ENCODE measurements at places on chromosomes 7 and 10.
A peak's percentile ranks its signal among the peaks of the same experiment; 100 is the strongest.

- no peak for DNase-seq
Measured at GRCh38 chr7:32068411-32069101, 1.7 kb downstream of the PDE1C start.

DNA sequence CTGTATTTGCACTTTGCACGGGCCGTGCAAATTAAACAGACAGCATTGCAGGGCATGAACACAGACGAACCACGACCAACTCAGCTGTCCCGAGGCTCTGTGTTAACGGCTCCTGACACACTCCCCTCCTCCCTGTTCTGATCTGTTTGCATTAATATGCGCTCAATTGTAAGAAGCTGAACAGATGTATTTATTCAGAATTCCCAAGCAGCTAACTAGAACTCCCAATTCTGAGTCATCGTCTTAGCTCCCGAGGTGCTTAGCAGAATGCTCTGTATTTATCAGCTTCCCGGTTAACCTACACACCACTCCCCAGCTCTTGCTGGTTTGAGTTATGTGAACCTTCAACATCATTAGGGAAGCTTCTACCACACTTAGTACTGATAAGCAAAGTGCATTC, 286.4 kb downstream of the PTPRN2 start:
- no peak for DNase-seq

- DNase-seq, result no peak
Measured at GRCh38 chr10:121854809-121855445, 72.9 kb downstream of the ATE1 start.

- no peak for DNase-seq
Measured at GRCh38 chr10:132948351-132948750, 6.0 kb upstream of the CFAP46 start.

DNA sequence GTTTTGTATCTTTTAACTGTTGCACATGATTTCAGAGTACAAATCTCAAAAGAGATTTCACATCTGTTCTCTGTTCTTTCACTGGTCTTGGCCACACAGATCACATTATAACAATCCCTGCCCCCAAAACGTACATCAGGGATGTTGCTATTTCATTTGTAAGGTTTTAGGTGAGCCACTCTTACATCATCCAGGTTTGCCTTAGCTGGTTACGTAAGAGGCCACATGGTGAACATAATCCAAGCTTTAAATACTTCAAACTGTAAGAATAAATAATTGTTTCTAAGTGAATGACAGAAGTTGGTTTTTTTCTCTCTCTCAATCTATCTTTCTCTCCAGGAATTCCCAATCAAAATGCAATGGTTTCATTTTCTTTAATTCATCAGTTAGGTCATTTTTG, 245.9 kb upstream of the HGF start:
- DNase-seq, result no peak

- DNase-seq, result no peak
Measured at GRCh38 chr7:138875794-138876193, 77.8 kb upstream of the ATP6V0A4 start.

GRCh38 chr10:110686047-110686446, 41.9 kb downstream of the RBM20 start:
- no peak for DNase-seq

DNA sequence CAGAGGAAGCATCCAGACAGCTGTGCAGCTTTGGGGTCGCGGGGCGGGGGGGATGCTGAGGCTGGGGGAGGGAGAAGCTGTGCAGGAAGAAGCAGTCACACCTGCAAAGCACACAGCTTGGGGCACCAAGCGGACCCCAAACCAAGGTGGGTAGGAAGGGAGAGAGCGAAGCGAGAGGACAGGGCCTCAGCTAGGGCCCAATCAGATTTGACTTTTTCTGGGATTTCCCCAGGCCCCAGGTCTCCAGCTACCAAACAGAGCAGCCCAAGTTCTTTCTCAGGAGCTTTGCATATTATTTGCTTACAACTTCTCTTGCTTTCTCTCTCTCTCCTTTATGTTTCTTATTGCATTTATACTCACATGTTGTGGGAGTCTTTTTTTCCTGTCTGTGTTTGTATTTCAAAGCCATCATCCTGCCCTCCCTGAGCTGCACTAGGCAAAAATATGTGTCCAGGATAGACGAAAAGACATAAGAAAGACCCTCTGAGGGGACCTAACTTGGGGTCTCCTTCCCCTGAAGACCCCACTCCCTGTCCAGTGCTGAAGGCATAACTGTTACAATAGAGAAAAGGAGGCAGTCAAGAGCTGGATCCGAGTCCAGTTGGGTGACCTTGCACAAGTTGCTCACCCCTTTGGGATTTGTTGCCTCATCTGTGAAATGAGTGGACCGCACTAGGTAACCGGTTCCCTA, 50.6 kb upstream of the SMNDC1 start:
- no peak for DNase-seq

DNA sequence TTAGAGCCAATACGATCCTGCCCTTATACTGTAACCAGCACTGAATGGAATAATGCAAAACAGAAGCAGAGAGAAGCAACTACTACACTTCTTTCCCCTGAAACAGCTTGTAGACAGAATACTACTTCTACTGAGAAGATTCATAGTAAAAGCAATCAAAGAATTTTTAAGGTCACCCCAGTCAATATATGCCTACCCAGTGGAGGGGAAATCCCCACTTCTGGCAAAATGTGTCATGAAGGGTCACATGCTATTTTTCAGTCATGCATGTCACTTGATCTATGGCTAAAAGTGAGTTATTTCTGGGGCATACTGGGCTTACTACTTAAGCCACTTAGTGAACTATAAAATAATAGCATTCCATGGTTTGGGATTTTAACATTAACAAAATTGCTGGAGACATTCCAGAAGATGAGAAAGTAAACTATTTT, 25.6 kb downstream of the IRF5 start:
- DNase-seq, result peak; percentile 88

DNA sequence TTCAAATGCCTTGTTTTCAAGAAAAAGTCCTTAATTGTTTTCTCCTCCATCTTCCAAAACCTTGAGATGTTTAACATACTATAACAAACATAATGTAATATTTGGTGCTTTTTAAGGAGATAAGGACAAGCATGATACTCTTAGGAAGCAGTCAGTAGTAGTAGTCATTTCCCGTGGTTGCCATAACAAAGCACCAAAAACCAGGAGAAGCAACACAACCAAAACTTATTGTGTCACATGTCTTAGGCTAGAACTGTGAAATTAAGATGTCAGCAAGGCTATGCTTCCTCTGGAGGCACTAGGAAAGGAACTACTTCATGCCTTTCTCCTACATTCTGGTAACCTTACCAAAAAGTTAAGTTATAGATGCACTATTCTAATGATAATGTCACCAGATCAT, 106.8 kb downstream of the MBL2 start:
- DNase-seq, result no peak

- DNase-seq, result peak; percentile 64
Measured at GRCh38 chr7:131945313-131945911, 389.0 kb upstream of the PODXL start.

DNA sequence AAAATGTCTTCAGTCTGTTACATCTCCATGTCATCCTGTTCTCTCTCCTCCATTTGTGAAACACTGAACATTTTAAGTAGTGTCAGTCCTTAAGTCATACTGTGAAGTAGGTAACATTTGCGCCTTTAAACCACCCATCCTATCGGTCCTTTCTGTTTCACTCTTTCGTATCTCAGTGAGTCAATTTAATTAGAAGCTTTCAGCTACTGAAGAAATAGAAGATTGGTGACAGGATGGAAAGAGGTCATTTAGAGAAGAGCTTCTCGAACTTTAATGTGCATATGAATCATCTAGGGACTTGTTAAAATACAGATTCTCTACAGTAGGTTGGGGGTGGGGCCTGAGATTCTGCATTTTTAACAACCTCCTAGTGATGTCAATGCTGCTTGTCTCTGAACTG, 113.4 kb downstream of the SRI start:
- no peak for DNase-seq

DNA sequence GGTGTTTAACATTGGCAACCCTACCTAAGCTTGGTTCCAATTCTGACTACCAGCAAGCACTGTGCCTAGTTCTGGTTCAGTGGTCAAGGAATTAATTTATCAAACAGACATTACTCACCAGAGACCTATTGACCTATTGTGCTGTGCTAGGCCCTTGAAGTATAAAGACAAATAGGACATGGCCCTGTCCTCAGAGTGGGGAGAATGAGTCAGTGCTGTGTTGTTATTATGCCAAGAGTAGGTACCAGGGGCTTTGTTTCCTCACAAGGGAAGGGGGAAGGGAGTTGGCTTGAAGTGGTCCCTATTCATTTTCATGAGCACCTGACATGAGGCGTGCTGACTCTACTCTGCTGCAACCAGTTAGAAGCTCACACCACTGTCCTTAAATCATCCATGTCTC, 62.6 kb upstream of the PLPP4 start:
- DNase-seq, result no peak

- DNase-seq, result no peak
Measured at GRCh38 chr10:61961278-61961677, 59.8 kb downstream of the ARID5B start.

GRCh38 chr7:24725554-24726241, 31.6 kb downstream of the GSDME start:
- DNase-seq, result no peak

DNA sequence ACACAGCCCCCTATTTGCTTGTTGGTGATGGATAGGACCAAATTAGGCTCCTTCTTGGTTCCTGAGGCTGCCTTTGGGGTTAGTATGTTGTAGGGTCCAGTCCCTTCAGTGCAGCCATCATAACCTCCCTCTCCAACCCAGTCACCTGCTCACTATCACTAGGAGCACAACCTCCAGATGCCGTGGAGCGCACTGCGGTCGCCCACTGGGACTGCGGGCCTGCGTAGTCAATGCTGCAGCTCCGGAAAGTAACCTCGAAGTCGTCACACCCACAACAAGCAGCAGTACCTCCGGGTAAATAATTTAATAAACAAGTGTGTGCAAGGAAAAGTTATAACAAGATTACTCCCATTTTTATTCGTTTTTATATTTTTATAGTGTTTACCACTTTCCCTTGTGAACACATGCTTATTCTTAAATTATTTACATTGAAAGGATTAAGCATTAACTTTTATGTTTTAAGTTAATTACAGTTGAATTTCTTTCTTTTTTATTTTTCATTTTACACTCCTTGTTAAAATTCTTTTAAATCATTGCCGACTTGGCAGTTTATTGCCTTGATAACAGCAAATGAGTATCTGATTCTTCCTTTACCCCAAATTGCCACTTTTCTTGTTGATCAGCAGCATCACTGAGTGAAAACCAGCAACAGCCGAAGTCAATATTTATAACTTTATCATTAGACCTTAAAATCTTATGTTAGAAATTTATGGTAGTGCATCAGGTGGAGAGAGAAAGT, 399.5 kb upstream of the LRGUK start:
- no peak for DNase-seq

DNA sequence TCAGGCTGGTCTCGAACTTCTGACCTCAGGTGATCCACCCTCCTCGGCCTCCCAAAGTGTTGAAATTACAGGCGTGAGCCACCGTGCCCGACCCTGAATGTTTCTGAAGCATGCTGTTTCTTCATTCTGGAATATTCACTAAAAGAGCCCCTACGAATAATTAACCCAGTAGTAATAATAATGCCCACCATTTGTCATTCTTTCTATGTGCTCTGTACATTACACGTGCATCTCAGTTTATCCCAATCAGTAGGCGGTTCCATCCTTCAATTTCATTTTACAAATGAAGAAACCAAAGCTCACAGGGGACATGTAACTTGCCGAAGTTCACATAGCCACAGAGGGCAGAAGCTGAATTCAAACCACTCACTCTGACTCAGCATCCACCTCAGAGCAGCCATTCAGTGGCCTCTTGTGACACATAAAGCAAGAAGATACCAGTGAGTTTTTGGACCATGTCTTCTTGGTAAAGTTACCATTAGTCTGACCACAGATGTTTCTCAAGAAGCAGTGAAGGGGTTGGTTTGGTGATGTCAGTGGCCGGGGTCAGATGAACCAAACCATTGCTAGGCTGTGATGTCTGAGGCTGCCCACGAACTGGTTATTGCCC, 71.9 kb upstream of the DUSP5 start:
- DNase-seq, result peak; percentile 92

GRCh38 chr10:62384057-62384446, 9.9 kb downstream of the ZNF365 start:
- no peak for DNase-seq
